ENCODE measurements at places on chromosomes 6 and 20.

GRCh38 chr6:150527100-150527499 lies 72.6 kb upstream of the PLEKHG1 start:
- no peak for DNase-seq

- no peak for DNase-seq
Observed at GRCh38 chr20:4174909-4175308, 159.6 kb upstream of the RNF24 start.

- DNase-seq = no peak
Observed at GRCh38 chr6:126657561-126658175, 317.8 kb downstream of the CENPW start.

- DNase-seq = no peak
Observed at GRCh38 chr6:31794294-31794865, 1.2 kb downstream of the VARS1 start.

DNA sequence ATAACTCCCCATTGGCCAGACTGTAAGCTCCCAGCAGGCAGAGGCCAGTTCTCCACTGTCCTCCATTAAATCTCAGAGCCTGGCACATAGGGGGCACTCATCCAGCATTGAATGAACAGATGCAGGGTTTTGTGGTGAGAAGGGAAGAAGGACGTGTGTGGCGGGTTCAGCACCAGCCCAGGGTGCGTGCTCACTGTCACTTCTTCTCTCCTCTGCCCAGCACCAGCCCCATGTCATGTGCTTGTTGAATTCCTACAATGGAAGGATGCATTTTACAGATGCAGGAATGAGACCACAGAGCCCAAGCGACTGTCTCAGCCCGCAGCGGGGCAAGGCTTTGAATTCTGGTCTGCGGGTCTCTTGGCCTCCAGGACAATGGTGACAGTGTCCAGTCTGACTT lies 149.9 kb downstream of the CEBPB start:
- no peak for DNase-seq

GRCh38 chr6:39599973-39600372 lies 125.2 kb downstream of the KIF6 start:
- DNase-seq = no peak

DNA sequence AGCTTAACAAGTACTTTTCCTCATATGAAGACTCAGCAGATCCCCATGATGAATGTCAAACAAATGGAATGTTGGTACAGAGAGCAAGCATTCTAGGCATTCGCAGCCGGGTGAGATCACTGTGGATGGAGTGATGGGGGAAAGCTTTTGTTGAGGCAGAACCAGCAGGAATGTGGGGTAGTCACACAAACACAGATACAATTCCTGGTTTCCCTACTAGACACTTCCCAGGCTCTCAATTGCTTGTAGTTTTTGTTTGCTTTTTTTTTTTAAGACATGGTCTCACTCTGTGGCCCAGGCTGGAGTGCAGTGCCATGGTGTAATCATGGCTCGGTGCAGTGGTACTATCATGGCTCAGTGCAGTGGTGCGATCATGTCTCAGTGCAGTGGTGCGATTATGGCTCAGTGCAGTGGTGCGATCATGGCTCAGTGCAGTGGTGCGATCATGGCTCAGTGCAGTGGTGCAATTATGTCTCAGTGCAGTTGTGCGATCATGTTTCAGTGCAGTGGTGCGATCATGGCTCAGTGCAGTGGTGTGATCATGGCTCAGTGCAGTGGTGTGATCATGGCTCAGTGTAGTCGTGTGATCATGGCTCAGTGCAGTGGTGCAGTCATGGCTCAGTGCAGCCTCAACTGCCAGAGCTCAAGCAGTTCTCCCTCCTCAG lies 15.4 kb upstream of the IER3 start:
- no peak for DNase-seq

Measured in tibial artery (tissue), 4 donors.